ENCODE measurements at places on chromosomes 11 and 22. TPM values are rescaled to one million over a fixed set of nuclear protein-coding genes. Genes with fewer than 3 reads are reported as not detected.

MIOX gene
- polyA plus RNA-seq, result 6.1 TPM

CD151 gene
- 145 TPM for polyA plus RNA-seq

ALDH3B1 gene
- 2.4 TPM for polyA plus RNA-seq

VPS51 gene
- 93.3 TPM for polyA plus RNA-seq

C11orf91 gene
- not detected for polyA plus RNA-seq

HOATZ gene
- polyA plus RNA-seq, result 0.28 TPM

KRTAP5-10 gene
- 0.53 TPM for polyA plus RNA-seq

CATSPER1 gene
- not detected for polyA plus RNA-seq

OTOG gene
- 0.83 TPM for polyA plus RNA-seq

ROBO3 gene
- 27.8 TPM for polyA plus RNA-seq

ADAMTS8 gene
- polyA plus RNA-seq, result 2.5 TPM

PLEKHB1 gene
- polyA plus RNA-seq, result 9.0 TPM

GGTLC3 gene
- 0.18 TPM for polyA plus RNA-seq

KCNJ1 gene
- 76.0 TPM for polyA plus RNA-seq
